Hematopoietic multipotent progenitor cell treated with erythropoietin and hydrocortisone succinate and interleukin-3 and kit ligand, for 17 days (in vitro differentiated cells): ENCODE measurements at places on chromosomes 6 and 20.

DNA sequence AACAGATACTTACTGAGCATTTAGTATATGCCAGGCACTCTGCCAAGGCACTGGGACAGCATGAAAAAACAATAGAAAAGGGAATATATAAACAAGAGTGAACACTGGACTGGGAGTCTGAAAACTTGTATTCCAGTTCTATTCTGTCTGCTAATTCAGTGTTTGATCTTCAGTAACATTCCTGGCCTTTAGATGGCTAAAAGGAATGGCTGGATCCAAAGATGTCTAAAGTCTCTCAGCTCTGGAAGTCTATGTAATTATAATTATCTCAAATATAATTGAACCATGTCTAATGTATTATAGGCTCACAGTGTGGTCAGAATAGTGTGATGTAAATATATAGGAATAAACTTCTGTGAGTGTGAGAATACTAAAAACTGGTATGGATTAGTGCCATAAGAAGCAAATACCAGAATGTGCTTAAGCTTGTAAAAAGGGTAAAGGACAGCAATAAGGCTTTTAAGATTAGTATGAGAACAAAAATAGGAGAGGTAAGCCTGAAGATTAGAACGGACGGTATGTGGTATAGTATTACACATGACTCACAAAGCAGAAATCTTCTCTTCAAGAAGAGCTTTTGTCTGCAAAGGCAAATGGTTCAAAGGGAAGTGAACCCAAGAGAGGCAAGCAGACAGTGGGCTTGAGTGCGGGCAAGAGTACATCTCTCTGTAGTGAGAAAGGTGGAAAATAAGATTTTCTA lies 68.5 kb downstream of the TMEM200A start:
- DNase-seq, result no peak

DNA sequence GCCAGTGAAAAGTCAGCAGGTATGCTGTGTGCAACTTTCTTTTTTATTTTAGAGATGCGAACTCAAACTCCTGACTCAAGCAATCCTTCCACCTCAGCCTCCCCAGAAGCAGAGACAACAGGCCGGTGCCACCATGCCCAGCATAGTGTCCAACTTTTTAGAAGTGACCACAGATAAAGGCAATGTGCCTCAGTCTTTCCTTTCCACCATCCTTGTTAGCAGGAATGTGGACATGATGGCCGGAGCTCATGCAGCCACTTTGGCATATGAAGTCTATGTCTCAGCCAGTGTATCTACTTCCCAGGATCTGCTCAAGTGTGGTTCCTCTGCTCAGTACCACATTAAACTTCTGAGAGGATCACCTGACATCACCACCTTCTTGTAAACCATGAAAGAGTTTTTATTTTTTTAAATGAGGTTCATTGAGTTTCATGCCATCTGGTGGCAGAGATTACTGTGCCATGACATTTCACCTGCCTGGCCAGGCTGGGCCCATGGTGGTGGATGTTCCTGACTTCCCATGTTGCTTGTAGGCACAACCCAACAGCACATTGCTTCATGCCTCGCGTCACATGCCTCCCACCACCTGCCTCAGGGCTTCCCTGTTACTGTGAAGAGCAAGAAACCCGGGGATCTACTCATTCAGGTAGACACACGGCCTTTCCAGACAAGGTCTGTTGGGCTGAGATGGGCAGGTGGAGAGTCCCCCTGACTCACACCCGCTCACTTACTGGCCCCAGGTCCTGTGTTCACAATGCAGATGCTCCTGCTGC lies 216.5 kb downstream of the LY86 start:
- DNase-seq, result no peak

DNA sequence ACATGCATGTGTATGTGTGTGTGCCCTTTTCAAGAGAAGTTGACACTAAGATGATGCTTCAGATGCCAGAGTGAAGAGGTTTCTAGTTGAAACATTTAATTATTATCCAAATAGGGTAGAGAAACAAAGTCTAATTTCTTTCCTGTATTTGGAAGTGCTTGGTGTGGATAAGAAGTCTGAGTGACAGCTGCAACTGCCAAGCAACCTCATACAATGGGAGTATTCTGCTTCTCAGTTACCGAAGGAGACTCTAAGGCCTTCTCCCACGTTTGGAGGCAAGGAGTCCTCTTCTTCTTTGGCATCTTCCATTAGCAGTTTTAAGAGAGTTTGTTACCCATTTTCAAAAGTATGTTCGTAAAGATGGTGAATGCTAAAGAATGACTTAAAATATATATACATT lies 82.4 kb downstream of the HDGFL1 start:
- DNase-seq, result no peak

GRCh38 chr6:80174900-80175572 lies 68.6 kb downstream of the BCKDHB start:
- no peak for DNase-seq

GRCh38 chr20:62243106-62243505 lies 4.8 kb downstream of the OSBPL2 start:
- no peak for DNase-seq

- DNase-seq, result no peak
Observed at GRCh38 chr6:5084360-5084780, 771 bp upstream of the PPP1R3G start.

DNA sequence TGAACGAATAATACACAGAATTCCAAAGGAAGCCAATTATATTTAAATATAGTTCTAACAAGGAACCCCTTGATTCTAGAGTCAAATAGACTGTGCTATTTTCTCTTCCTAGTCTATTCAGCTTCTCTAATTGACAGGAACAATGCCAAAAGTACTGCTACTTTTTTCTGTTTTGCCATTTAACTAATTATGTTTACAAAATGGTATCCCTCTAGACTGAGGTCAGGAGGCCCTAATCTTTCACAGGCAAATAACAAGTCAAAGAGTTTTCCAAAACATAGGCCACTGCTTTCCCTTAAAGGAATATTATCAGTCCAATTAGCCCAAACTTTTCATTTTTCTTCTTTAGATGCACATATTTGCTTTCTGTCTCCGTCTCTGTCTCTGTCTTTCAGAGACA lies 539.3 kb downstream of the RFPL4B start:
- no peak for DNase-seq

DNA sequence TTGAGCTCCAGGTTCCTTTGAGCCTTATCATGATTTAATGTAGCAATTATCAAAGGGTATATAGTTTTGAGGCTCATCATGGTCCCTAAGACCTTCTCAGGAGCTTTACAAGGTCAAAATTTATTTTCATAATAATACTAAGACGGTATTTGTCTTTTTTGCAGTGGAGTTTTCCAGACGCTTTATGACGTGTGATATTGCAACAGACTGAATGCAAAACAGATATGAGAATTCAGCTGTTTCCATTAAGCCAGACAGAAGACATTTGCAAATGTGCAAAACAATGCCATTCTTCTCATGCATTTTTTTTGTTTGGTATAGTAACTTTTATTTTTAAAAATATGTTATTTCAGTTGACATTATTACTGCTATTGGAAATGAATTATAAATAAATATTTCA lies 24.7 kb upstream of the CNKSR3 start:
- DNase-seq, result no peak

GRCh38 chr6:128690063-128690462 lies 169.7 kb upstream of the PTPRK start:
- DNase-seq, result no peak

DNA sequence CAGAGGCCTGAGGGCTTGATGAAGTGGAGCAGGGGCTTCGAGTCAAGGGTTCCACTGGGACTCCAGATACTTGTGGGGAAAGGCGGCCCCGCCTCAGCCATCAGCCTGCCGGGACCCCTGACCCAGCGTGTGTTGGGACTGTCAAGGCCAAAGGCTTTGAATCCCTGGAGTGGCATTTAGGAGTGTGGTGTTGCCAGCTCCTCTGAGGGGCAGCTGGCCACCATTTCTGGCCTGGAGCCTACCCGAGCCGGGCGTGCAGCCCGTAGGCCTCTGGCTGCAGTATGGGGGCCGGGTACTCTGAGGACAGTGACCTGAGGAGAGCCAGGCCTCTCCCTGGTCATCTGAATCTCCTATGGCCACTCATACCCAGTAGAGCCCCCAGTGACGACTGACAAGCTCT lies 40.0 kb downstream of the RRBP1 start:
- no peak for DNase-seq

GRCh38 chr6:54244430-54244829 lies 63.8 kb upstream of the TINAG start:
- DNase-seq, result no peak

DNA sequence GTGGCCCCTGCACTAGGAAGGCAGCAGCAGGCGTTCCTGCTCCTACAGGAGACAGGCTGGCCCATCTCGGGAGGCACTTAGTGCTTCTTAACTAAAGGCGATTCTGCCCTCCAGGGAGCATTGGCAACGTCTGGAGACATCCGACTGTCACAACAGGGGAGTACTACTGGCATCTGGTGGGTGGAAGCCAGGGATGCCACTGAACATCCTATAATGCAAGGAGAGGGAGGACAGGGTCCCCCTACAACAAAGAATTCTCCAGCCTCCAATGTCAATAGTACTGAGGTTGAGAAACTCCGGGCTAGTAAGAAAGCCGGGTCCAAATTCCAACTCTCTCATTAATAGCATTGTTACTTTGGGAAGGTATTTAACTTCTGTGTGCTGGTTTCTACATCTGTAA lies 119.4 kb upstream of the ARMC2 start:
- DNase-seq, result no peak

- no peak for DNase-seq
Observed at GRCh38 chr6:75940564-75940963, 131.9 kb downstream of the IMPG1 start.

- no peak for DNase-seq
Observed at GRCh38 chr6:50889935-50890334, 71.3 kb downstream of the TFAP2B start.

DNA sequence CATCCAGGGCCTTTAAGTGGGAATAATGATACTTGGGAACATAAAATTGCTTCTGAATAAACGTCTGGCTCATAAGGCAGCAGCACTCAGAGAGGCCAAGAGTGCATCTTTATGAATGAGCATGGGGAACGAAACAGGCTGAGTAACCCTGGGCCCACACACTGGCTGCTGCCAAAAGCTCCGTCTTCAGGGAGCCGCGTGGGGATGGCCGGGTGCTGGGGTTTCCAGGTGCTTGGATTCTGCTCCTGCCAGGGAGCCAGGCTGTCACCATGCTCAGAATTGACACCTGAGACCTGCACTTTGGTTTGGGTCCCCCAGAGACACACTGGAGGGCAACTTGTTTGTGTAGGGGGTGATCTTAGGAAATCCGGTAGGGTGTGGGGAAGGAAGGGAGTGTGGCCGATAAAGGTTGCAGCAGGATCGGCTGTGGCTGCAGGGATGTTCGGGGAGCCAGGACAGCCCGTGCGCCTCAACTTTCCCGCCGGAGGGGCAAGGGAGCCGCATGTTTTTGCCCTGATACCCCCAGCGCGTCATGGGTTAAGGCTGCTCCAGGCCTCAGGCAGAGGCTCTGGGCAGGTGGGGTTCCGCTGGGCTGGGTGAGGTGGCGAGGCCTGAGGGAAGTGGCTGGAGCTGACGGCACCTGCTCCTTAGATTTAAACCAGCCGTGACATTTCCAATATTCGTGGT lies 101.8 kb downstream of the YTHDF1 start:
- DNase-seq, result no peak

DNA sequence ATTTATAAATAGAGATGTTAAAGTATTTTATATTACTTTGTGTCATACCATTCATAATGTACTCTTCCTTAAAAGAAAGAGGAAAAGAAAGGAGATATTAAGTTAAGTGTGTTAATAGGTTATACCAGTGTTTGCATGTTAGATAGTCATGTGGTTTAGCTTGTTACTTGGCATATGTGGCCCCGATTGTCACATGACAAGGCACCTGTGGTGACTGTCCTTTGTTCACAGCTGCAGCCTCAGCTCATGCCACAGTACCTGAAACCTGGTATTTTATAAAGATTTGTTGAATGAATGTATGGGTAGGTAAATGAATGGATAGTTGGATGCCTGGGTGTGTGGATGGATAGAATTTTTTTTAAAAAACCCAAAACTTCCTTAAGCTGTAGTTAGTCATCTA lies 306.1 kb upstream of the FLRT3 start:
- DNase-seq, result no peak

GRCh38 chr6:121847806-121848522 lies 412.5 kb downstream of the GJA1 start:
- DNase-seq, result no peak

DNA sequence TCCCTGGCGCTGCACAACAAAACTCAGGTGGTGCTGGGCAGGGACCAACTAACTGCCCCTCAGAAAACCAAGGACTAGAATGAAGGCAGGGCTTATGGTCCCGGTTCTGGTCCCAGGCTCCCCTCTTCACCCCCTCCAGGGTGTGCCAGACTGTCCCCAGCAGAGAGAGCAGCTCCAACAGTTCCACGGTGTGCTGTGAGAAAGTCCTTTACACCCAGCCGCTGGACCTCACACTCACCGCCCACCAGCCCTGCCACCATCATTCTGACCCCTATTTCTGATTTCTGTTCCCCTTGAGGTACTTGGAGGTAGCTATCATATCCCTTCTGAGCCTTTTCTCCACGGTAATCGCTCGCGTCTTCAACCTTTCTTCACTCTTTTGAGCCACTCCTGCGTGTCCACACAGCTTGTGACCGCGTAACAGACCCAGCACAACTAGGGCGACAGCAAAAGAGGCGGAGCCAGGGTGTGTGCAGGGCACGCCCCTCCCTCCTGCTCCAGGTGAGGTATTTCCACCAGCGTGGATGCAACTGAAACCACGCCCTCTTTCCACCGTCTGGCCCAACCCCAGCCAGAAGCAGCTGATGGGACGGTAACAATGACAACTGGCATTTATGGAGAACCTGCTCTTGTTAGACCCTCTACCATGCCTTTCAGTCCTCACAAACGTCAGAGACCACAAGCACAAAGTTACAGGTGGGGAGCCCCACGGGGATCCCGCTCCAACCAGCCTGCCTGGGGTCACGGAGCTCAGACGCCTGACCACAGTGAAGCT lies 2.3 kb downstream of the PXDC1 start:
- no peak for DNase-seq

DNA sequence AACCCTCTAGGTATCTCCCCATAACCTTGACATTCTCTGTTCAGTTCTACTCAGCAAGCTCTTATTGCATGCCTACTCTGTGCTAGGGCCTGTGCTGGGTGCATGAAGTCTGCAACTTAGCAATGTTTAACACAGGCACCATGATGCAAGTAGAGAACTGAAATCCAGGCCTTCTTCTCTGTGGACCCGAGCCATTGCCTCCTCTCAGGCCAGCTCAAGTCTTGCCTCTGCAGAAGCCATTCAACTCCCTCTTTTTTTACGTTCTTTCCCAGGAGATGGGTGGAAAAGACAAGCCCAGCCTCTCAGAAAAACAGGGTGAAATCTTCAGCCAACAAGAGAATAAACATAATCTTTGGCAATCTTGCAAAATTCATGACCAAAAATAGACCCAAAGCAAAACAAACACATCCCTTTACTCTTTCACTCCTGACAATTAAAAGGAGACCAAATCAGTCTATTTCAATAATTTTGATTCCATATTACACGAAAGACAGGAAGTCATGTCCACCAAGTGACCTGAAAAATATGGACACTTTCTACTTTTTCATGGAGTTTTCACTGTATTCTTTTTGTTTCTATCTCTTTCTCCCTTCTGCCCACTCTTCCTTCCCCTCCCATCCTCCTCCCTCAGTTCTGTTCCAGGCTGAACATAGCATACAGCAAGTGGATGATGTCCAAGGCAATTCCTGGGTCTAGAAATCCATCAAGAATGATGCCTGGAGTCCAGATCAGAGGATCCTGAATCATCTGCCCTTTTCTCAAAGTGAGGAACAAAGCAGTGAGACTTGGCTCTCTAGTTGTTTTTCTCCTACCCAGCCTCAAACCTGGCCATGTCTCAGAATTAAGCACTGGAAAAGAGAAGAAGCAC lies 45.4 kb upstream of the MOCS1 start:
- no peak for DNase-seq
